CD4-positive, alpha-beta memory T cell (primary cell): ENCODE measurements at places on chromosomes 2 and 18.

DNA sequence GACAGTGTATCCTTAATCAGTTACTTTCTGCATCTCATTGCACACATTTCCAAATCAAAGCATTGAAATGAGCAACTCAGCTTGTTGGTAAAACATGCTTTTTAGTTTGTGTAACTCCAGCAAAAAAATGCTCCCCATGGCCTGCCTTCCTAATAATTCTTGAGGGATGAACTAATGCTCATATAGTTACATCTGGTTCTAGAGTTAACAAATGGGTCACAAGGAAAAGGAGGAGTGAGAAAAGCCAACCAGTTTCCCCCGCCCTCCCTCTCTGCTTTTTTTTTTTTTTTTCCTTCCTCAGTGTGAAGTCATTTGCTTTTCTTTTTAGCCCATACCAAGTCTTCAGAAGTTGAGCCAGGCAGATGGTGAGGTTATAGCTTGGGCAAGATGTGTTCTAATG lies 231.7 kb downstream of the MTX2 start:
- no peak for DNase-seq

DNA sequence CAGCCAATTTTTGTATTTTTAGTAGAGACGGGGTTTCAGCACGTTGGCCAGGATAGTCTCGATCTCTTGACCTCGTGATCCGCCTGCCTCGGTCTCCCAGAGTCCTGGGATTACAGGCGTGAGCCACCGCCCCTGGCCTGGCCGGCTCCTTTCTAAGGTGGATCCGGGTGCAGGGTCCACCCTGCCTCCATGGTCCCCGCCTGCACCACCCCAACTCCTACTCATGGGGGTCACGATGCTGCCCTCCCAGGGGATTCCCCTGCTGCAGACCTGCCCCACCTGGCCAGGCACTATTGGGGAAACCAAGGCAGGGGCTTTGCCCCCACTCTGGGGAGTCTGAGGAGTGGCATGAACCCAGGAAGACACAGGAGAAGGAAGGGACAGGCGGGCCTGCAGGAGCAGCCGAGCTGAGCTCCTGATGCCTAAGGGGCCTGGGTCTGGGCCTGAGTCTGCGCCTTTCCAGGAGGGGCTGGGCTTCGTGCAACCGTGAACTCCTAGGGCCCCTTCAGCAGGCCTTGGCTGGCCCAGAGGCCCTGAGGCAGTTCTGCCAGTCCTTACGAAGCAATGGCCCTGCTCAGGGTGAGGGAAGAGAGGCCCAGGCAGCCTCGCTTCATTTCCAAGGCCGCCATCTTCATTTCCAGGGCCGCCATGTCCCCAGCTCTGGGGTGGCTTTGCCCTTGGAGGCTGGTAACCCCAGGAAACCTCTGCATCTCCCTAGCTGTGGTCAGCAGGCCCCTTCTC lies 67.2 kb upstream of the SMAD7 start:
- no peak for DNase-seq

DNA sequence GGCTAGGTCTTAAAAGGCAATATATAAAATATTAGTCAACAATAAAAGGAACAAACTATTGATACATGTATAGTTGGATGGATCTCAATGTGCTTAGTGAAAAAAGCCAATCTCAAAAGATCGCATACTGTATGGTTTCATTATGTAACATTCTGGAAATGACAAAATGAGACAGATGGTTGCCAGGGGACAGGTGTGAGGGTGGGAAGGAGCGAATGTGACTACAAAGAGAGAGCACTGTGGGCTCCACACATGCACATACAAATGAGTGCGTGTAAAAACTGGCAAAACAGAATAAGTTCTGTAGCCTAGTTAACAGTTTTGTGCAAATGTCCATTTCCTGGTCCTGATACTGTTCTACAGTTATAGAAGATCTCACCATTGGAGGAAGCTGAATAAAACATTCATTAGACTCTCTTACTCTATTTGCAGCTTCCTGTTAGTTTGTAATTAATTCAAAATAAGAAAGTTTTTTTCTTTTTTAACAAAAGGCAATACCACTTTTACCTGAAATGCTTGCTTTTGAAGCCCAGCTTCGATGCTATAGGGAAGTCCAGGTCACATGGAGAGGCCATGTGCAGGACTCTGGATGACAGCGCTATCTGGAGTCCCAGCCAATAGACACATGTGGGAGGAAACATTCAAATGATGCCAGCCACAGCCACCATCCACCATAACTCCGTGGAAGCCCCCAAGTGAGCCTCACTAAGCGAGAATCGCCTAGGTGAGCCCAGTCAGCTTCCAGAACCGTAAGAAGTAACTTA lies 21.0 kb upstream of the C2orf80 start:
- no peak for DNase-seq

DNA sequence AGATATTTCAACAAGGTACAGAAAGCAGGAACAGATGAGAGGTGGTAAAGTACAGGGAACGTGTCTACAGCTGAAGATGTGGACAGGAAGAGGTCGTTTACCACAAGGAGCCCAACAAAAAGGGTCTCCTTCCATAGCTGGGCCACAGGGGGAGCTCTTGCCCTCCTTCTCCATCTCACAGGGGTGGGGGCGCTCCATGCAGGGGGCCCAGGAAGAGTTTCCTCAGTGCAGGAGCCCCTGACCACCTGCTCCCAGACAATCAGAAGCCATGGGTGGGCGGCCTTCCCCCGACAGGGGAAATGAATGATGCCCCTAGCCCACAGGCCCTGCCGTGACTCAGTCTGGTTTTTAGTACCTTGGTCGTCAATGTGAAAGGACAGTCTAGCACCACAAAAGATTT lies 163.6 kb upstream of the ZNF516 start:
- DNase-seq: no peak

DNA sequence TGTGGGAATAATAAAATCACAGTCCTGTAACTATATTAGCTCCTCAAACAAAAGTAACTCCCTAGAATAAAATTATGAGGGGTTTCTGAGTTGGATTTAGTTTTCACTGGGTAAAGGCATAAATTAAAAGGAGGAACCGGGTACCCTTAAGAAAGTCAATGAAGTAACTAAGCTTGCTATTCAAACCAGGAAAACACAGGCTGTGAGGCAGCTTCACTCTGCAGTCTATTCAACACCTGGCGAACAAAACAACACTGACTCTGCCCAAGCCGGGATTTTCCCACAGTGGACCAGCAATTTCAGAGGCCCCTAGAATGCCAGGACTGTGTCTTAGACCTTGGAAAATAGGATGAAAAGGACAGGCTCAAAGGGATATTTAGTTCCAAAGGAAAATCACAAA lies 24.6 kb upstream of the CREB1 start:
- DNase-seq: no peak
